Dermis blood vessel endothelial cell (primary cell): ENCODE measurements at places on chromosomes 1 and 21.

- DNase-seq = peak; percentile 68
Observed at GRCh38 chr1:227429447-227430359, 111.4 kb upstream of the CDC42BPA start.

- DNase-seq = no peak
Observed at GRCh38 chr1:60390593-60391282, 317.2 kb upstream of the C1orf87 start.

- DNase-seq = peak; percentile 26
Observed at GRCh38 chr1:176949033-176949662, 215.4 kb downstream of the ASTN1 start.

DNA sequence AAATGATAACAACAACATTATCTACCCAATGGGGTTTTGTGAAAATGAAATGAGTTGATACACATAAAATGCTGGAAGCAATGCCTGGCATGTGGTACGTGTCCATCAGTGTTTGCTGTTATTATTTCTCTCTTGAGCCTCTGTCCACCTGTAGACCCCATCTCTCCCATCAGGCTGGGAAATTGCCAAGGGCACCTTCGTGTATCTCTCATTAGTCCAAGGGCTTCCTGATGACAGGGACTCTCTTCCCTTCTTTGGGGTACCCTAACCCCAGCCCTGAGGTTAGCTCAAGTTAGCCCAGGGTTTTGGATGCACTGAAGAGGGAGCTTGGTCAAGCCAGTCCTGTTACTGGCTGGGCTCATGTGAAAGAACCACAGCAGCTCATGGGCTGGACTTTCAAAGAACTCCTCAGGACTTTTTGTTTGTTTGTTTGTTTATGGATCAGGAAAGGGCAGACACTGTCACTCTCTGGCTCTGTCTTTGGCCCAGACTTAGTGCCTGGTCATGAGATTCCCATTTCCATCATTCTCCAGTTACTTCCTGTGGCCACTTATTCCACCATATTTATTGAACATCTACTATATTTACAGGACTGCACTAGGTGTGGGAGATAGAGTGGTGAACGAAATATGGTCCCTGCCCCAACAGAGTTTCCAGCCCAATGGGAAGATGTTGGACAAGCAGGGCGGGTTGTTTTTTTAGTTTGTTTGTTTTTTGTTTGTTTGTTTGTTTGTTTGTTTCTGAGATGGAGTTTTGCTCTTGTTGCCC lies 57.4 kb downstream of the NAV1 start:
- no peak for DNase-seq

DNA sequence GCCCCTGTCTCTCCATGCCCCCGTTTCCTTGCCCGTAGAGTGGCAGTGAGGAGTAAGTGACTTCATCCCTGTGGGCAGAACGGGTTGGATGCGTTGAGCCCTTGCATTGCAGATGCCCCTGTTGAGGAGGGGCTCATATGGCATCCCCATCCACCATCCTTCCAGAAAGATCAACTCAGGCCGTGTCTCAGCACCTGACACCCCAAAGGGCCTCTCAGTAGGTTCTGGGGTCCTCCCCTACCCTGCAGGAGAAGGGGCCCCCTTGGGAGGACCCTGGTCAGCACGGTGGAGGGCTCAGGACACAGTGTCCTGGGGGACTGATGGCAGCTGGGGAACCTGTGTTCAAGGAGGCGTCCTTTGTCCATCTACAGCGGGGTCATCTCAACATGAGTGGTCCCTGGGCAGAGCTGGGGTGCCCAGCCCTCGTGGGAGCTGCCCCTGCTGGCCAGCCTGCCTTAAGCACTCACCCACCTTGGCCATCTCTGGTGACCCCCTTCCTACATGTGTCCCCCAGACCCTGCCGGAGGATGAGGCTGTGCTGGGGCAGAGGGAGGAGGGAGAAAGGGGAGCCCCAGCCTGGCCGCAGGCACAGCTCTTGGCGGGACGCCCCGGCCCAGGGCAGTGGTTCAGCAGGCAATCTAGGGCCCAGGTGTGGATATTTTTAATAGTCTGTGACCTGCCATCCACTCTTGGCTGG lies 48.2 kb upstream of the ACTRT2 start:
- DNase-seq = no peak

- peak; percentile 39 for DNase-seq
Observed at GRCh38 chr1:199590708-199591107, 436.8 kb upstream of the NR5A2 start.

GRCh38 chr1:246779561-246780175 lies 55.5 kb downstream of the SCCPDH start:
- no peak for DNase-seq
